ENCODE measurements at places on chromosomes 12 and 14.

DNA sequence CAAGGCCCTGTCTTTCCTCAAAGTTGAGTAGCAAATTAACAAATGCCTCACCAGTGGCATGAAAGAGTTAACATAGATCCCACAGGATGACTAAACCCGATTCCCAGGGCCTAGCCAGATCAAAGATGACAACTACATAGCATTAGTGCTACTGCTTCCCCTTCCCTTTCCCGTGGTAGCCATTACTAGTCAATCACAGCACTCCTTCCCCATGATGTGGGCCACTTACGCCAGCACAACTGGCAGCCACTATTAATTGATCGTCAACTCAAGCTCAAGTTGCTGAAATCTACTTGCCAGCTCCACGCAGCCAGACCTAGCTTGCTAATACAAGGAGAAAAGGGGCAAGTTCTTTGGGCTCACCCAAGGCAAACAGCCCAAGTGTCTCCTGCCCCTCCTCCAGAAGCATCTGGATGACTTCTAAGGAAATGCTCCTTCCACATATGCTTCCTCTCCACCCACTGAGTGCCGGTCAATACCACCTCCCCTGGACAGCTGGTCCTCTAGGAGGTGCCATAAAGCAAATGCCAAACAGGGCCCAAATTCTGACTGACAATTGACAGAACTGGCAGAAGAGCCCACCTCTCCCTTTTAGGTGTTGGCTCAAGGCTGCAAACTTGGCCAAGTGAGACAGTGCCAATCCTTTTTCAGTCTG is 72.6 kb downstream of the NUAK1 start:
- DNase-seq: no peak

GRCh38 chr12:123233505-123234308 is 471 bp downstream of the MTRFR start:
- DNase-seq: no peak

DNA sequence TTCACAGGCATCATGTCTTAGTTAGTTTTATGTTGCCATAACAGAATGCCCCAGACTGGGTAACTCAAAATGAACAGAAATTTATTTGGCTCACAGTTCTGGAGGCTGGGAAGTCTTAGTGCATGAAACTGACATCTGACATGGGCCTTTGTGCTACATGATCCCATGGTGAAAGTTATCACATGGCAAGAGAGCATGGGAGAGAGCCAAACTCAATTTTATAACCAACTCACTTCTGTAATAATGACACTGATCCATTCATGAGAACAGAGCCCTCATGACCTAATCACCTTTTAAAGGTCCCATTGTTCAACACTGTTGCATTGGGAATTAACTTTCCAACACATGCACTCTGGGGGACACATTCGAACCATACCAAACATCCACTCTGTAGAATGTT is 1015.1 kb downstream of the DIO2 start:
- no peak for DNase-seq

DNA sequence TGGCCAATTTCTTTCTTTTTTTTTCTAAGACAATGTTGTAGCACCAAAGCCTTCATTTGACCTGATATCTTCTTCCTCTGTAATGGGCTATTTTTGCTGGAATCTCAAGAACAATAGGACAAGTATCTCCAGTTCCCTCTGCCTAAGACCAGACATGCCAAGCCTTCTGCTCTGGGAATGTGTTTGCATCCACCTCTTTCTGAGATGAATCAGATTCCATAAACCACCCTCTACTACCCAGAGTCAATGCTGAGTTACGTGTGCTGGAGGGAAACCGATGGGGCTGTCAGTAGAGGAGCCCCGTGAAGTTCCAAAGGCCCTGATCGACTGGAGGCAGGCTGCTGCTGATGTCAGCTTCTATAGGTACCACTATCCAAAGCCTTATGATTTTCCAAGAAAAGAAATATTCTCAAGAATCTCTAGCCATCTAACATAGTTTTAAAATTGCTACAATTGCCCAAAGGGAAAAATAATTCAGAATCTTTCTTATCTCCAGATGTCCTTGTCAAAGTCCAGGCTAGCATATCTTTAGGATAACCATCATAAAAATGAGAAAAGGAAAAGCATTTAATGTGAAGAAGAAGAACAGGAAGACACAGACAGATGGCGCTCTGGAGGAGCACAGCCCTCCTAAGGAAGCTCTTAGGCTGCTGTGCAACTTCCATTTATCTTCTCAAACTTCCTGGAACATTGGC is 101.9 kb downstream of the SLC8A3 start:
- no peak for DNase-seq

DNA sequence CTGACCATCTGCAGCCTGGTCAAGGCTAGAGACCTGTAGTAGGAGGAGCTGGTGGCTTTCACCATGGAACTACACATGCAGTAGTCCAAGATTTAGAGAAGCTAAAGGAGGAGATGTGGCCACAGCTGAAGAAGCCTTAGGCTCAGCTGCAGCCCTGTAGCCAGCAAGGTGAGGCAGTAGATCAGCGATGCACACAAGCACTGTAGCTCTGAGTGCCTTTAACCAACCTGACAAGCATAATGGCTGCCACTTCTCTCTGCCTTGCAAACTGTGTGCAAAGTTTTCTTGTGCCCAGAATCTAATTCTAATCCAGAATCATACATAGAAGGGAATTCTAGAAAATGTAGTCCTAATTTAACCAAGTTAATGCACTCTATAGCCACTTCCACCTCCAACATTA is 159.0 kb upstream of the ARID2 start:
- no peak for DNase-seq

- no peak for DNase-seq
These were observed 17.5 kb upstream of the PPP1CC start for GRCh38 chr12:110760204-110760609.

DNA sequence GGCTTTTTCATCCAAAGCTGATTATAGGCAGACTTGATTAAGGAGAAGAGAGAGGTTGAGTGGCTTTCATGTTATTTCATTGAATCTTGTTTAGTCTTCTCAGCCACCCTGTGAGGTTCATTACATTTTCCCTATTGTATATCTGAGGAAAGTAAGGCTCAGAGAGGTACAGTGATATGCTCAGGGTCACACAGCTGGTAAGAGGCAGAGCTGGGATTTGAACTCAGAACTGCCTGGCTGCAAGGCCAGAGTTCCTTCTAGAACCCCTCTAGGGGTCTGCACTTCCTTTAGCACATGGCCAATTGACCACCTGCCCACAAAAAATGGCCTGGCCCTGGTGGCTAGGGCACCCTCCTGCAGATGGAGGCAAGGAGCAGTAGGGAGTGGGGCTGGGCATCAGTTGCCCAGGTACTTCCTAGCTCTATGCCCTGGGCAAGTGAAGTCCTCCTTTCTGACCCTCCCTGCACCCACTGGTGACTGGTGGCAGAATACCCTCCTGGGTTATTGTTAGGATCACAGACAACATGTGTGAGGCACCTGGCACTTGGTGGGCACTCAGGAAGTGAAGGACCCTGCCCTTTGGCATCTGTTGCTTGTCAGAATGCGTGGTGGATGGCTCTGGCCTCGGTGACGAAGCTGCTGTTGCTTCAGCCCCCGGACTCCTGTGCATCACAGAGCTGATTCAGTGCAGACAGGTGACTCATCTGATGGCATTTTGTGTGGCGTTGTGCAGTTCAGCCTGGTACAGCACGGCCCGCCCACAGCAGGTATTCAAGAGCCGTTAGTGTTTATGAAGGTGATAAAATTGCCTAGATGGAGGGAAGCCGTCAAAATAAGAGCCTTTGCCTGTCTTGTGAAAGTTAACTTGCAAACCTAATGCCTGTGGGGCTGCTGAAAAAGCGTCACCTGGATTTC is 115.8 kb downstream of the SLC25A47 start:
- no peak for DNase-seq

- DNase-seq: no peak
These were observed 27.1 kb downstream of the ACTN1 start for GRCh38 chr14:68951800-68952530.

- DNase-seq: no peak
These were observed 51.4 kb downstream of the A2M start for GRCh38 chr12:9064201-9064814.

DNA sequence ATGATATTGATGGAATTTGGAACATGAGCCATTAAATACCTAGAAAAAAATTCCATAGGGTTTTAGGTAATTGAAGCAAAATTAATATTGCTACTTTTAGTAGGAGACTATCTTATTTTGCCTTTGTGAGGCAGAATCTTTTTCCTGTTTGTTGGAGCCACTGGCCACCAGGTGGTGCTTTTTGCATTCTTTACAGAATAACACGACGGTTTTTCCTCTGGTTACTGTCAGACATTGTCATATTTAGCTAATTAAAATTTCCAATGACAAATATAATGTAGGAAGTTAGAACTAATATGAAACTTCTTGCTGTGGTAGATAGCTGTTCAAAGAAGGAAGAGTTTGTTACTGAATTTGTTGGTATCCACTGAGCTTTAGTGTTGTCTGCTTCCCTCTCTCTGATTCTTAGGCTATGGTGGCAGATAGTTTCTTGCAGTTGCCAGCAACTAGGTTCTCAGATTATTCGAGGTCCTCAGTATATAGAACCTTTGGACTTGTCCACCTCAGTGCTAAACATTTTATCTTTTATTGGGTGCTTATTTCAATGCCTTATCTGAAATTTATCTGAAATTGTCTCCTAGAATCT is 25.7 kb downstream of the RAB21 start:
- no peak for DNase-seq

DNA sequence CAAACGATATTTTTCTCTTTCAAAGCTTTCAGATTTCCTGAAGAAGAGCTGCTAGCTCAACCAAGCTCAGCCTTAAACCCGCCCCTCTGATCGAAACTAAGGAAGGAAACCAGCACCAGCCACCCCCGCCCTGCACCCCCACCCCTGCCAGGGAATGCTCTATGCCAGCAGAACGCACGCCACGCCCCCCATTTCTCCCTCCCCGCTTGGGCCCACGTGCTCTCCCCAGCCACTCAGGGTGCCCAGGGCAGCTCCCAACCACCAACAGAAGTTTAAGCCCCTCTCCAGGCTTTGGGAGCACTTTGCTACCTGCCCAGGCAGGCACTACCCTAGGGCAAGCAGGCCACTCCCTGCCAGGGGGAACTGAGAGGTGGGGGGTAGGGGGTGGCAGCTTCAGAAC is 18.8 kb upstream of the KRT78 start:
- no peak for DNase-seq

GRCh38 chr12:2347137-2347843 is 294.5 kb downstream of the CACNA1C start:
- no peak for DNase-seq
